ENCODE measurements at places on chromosomes 4 and X. TPM values are rescaled to one million over a fixed set of nuclear protein-coding genes. Genes with fewer than 3 reads are reported as not detected.

Gene RASL11B
- total RNA-seq, result 0.17 TPM

Gene DDIT4L
- total RNA-seq, result 2.4 TPM

Gene AMTN
- total RNA-seq, result not detected

Gene GLA
- total RNA-seq, result 37.8 TPM

Gene NUDT11
- 0.71 TPM for total RNA-seq
